ENCODE measurements at places on chromosomes 5 and 9.

DNA sequence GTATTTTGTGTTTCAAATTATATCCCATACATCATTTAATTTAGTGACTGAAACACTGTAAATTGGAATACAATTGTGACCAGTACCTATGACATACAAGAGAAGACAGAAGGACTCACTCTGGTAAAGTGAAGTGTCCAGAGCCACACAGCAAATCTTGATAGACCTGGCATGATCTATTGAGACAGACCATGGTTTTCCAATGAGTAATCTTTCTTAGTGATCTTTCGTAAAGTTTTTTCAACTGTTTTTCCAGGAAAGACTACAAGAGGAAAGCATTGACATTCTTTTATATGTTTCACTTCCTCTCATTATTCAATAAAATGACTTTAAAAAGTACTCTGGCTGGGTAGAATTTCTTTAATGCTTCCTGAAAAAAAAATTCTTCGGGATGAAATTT, 43.3 kb upstream of the ALDH1A1 start:
- DNase-seq = no peak

- no peak for DNase-seq
Measured at GRCh38 chr9:4295160-4295559, 4.7 kb downstream of the GLIS3 start.

- no peak for DNase-seq
Measured at GRCh38 chr9:88781628-88782391, 209.5 kb upstream of the S1PR3 start.

DNA sequence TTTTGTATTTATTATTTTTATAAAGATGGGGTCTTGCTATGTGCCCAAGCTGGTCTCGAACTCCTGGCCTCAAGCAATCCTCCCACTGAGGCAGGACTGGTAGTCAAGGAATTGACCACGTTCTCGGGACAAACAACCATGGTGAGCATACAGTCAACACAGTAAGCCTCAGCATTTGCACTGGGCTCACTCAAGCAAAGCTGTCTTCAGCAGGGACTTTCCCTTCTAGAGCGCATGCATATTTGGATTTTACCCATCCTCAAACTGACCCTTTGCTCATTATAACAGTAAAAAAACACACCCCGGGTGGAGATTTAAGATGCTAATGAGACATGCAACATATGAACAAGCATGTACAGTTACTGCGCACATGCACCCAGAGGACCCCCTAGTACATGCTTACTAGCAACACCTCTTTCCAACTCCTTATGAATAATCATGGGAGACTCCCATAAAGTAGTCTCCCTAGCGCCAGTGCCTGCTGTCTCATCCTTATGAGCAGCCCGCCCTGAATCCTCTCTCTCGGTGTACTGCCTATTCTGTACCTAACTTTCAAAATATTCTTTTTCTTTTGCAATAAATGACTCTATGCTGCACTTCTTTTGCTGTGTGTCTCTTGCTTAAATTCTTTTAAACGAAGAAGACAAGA, 41.5 kb downstream of the C5orf22 start:
- no peak for DNase-seq

GRCh38 chr5:158115468-158115867, 256.5 kb upstream of the CLINT1 start:
- DNase-seq = no peak

DNA sequence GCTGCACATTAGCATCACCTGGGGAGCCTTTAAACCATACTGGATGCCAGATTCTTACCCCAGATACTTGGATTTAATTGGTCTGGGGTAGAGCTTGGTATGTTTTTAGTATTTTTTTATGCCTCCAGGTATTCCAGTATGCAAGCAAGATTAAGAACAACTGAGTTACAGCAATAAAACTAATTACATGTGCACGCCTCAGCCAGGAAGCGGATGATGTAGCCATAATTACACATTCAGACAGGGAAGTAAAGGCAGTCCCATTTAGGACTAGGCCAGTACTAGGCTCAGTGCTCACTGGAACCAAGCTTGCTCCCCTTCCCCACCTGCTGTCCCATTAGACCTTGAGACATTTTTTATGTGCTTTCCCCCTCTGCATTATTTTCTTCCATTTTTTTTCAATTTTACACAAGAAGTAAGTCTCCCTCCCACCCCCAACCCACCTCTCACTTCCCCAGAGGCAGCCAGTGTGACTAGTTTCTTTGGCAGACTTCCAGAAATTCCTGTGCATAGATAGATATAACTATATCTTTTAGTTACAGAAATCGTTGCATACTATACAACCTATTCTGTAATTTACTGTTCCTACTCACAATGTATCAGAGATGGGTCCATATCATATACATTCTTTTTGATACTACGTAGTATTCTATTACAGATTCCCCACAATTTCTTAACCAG, 7.1 kb upstream of the GNAQ start:
- no peak for DNase-seq

- DNase-seq = no peak
Measured at GRCh38 chr9:34991607-34992375, 2.2 kb downstream of the DNAJB5 start.

DNA sequence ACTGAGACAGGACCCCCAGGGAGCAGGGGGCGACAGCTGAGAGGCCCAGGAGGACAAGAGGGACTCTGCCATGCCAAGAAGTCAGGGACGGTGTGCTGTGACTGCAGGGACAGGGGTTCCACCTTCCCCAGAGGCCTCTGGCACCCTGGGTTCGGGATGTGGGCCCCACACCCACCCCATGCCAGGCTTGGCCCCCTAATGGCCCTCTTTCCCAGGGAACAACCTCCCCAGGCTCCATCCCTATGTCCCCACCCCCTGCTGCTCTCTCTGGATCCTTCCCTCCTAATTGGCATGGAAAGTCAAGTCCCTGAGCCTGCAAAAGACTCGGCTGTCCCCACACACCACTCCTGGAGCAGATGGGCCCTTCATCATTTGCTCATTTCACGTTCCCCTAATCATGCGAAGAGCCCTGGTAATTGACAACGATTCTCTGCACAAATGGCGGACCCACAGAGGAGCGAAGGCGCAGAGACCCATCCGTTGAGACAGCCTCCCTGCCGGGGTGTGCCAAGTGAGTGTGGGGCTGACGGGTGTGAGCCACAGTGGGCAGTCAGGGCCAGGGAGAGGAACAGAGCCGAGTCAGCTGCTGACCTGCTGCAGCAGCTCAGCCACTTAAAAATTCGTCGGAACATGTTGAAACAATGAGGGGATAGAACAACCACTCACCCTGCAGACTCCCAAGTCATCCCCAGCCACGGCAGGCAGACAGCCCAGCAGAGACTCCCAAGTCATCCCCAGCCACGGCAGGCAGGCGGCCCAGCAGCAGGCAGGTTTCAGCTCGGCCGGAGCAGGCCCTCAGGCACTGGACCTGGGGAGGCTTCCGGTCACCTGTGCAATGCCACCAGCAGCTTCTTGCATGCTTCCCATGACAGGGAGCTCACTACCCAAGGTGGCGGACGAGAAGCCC, 109.0 kb downstream of the VAV2 start:
- DNase-seq = no peak

GRCh38 chr5:54834121-54834842, 151.1 kb downstream of the ESM1 start:
- DNase-seq = no peak

- DNase-seq = no peak
Measured at GRCh38 chr9:112861155-112861554, 29.5 kb downstream of the SLC46A2 start.

DNA sequence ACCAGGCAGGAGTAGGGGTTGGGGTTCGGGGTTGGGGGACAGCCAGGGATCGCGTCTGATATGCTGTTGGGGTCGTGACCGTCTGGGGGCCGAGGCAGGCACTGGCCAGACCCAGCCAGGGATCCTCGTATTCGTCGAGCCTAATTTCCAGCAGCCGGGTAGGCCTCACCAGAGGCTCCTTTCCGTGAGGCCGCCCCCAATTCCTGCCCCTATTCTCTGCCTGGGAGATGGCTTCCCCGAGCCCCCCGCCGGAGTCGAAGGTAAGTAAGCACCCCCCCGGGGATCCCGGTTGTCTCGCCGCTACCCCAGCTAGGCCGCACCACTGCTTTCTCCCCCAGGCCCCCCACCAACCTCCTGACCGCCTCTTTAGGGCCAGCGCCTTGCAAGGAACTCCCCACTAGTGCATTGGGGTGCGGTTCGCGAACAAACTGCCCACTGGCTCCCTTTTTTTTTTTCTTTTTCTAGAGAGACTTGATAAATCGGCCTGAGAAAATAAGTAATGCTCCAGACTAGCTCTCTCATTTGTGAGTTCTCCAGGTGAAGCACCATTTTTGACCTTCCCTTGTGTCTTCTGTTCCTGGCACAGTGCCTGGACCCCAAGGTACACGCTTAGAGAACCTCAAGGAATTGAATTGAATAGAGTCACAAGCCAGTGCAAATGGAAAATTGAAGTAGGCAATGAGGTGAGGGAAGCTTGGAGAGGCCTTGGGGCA, 435 bp downstream of the ZNF189 start:
- peak; percentile 55 for DNase-seq

DNA sequence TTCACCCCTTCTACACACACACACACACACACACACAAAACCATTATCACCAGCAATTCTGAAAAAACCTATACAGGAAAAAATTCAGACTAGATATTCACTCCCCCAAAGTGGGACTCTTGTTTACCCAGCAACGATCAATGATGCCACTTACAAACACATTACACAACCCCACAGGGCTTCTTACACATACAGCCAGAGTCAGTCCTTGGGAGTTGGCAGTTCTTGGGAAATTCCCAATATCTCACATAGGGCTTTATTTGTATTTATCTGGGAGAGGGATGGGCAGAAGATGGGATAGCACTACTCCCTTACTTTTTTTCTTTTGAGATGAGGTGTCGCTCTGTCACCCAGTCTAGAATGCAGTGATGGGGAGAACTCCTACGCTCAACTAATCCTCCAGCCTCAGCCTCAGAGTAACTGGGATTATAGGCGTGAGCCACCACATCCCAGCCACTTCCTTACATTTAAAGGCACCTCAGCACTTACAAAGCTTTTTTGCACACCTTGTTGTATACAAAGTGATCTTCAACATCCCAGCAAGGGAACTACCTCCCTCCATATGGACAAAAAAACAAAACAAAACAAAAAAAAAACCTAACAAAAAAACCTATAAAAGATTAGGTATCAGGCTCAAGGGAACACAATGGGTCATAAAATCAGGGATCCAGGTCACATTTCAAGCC, 168.4 kb downstream of the TSSK1B start:
- DNase-seq = no peak

DNA sequence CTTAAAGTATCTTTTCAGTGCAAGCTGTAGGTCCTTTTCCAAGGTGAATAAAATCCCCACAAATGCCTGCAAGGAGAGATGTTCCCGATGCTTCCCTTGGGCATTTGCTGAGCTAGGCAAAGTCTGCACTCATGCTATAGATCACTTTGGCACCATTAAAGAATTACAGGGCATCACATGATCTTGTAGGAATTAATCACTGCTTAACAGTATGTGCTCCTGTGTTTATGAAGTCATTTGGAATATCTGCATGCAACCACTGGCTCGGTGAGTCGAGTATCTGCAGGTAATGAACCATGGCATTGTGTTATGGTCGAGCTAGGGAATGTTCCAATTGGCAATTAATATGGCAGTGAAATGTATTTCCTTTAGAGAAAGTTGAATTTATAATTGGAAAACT, 615.1 kb downstream of the TLE1 start:
- no peak for DNase-seq

GRCh38 chr5:6504677-6505415, 56.2 kb downstream of the UBE2QL1 start:
- DNase-seq = no peak

DNA sequence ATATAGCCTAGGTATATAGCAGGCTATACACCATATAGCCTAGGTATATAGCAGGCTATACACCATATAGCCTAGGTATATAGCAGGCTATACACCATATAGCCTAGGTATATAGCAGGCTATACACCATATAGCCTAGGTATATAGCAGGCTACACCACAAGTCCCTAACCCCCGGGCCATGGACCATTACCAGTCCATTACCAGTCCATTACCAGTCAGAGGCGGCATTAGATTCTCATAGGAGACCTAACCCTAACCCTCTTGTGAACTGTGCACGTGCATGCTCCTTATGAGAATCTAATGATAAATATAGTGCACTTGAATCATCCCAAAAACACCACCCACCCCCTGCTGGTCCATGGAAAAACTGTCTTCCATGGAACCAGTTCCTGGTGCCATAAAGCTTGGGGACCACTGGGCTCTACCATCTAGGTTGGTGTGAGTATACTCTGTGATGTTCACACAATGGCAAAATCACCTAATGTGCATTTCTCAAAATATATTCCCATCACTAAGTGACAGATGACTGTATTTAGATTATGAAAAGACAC, 4.7 kb downstream of the PLIN2 start:
- no peak for DNase-seq

GRCh38 chr9:266228-266627, 51.6 kb downstream of the DOCK8 start:
- no peak for DNase-seq

DNA sequence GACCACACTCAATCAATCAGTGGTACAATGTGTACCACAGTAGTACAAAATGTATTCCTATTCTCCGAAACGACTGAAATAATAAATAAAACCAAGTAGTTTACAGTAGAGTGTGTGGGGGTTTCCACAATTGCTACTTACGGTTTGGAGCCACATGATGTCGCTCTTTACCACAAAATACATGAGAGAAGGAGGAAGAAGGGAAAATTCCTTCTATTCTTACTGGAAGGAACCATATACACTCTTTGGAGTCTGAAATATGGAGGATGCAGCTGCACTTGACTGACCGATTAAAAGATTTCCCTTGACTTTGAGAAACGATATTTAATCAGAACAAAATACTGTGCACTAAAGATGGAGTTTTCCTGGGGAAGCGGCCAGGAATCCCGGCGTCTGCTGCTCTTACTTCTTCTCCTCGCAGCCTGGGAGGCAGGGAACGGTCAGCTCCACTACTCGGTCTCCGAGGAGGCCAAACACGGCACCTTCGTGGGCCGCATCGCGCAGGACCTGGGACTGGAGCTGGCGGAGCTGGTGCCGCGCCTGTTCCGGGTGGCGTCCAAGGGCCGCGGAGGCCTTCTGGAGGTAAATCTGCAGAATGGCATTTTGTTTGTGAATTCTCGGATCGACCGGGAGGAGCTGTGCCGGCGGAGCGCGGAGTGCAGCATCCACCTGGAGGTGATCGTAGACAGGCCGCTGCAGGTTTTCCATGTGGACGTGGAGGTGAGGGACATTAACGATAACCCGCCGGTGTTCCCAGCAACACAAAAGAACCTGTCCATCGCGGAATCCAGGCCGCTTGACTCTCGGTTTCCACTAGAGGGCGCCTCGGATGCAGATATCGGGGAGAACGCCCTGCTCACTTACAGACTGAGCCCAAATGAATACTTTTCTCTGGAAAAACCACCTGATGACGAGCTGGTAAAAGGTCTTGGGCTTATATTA, at the start of gene PCDHA4:
Gene PCDHA4 (plus strand): TSS at position 235 of the 942 bp plus-strand sequence.
- peak; percentile 27 for DNase-seq

DNA sequence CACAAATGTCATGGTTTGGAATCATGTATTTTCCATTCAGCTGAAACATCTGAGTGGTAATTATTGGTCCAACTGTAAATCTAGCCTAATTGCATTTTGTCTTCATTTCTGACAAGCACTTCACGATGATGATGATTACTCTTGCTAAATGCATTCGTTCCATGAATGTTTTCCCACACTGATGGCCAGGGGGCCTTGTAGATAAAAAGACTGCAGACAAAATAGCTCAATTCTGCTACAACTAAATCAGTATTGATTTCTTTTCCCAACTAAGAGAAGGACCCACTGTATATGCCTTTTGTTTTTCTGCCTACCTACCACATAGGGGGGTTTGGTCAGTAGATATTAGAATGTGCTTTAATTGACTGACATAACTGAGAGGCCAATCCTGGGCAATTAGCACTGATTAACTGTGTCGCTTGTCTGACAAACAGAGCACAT, 1351.3 kb upstream of the NUDT12 start:
- no peak for DNase-seq

GRCh38 chr5:14834584-14835550, 36.7 kb downstream of the ANKH start:
- no peak for DNase-seq

All from RPMI8226 (cell line).